Right hindlimb (tissue), 1 donor: ENCODE measurements at places on chromosomes 5 and 9.

- DNase-seq = no peak
Measured at GRCh38 chr5:57509501-57510260, 27.1 kb upstream of the ACTBL2 start.

GRCh38 chr5:136198453-136198852 lies 5.5 kb upstream of the SMIM32 start:
- no peak for DNase-seq

DNA sequence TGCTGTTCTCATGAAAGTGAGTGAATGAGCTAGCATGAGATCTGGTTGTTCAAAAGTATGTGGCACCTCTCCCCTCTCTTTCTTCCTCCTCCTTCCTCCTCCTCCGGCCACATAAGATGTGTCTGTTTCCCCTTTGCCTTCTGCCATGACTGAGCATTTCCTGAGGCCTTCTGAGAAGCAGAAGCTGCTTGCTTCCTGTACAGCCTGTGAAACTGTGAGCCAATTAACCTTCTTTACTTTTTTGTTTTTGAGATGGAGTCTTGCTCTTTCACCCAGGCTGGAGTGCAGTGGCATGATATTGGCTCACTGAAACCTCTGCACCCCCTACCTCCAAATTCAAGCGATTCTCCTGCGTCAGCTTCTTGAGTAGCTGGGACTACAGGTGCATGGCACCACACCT lies 6.1 kb downstream of the S100Z start:
- DNase-seq = no peak

DNA sequence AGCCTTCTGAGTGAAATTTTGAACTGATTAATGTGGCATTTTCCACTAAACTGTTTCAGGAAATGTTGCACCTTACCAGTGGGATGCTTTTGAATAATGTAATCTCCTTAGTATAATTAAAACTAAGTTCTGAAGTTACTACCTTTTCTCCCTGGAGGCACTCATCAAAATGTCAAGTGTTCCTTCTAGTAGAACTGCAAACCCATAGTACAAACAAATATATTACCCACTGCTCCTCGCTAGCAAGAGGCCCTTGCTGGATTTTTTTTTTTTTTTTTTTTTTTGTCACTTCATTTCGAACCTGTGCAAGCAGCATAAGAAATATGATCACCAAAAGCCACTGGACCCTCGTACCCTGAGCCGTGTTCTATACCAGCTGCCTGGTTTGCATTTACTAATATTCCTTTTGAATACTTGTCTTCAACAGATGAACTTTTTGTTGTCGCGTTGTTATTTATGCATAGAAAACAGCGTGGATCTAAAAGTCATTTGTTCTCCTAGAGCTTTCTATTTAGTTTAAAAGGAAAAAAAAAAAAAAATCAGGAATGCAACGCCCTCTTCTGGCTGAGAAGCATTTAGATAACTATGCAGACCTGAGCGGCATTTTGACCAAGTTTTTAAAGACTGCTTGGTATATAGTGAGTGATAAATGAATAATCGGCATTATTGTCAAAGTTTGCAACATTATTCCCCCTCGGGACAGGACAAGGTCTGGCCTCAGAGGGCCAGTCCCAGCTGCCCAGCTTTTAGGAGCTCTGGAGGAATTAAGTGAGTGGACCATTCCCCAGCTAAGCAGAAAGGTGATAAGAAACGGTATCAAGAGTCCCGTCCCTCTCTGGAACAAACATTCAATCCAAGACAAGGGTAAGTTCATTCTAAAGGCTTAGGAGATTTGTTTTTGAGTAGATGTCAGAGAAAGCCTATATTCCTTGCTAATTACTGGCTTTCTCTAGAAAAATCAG lies 162.5 kb upstream of the KIF2A start:
- DNase-seq = no peak

DNA sequence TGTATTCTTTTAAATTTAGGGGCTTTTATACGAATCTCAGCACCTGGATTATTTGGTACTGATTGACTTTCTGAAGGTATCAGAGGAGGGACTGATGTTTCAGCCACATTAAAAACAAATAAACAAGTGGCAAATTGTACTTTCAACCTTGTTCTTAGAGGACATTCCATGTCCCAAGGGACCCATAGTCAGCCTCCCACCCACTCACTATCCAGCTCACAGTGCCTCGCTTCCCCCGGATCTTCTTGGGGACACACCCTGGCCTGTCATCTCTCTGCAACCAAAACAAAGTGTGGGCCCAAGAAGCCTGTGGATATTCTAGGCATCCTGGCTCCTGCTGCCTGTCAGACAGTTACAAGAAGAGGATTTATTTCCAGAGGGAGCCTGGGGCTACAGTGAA lies 8.8 kb upstream of the BOD1 start:
- DNase-seq = no peak
